ENCODE measurements at places on chromosomes 11 and 22.

GRCh38 chr11:104907521-104908185 is 9.4 kb upstream of the CASP12 start:
- no peak for DNase-seq

DNA sequence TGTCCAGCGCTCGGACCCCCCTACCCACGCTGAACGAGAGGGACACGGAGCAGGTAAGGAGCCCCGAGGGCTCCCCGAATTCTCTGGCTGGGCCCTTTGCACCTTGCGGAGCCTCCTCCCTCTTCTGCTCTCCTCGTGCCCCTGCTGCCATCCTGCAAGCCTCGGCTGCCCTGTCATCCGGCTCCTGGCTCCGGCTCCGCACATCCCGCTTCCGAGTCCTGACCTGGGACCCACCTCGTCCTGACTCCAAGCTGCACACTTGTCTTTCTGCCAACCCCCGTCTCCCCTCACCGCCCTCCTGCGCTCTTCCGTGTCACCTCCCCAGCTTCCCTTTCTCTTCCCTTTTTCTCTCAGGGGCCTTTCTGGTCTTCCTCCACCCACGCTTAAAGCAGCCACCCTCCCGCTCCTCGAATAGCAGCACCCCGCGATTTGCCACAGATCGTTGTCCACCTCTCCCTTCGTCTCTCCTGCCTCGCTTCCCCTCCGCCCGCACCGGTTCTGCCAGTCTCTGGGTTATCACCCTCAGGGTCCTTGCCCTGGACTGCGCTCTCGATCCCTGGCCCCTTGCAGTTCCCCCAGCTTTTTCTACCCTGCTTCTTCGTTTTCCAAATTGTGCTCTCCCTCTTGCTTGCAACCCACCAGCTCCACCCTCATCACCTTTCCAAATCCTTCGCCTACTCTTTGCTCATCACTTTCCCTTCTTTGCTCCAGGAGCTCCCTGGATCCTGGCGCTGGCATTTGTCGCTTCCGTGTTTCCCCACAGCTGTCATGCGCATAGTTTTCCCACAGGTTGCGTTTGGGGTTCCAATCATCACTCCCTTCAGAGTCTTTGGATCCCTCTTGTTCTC is 822 bp downstream of the MARK2 start:
- peak; percentile 23 for DNase-seq

GRCh38 chr11:87141980-87142514 is 104.3 kb downstream of the TMEM135 start:
- no peak for DNase-seq

DNA sequence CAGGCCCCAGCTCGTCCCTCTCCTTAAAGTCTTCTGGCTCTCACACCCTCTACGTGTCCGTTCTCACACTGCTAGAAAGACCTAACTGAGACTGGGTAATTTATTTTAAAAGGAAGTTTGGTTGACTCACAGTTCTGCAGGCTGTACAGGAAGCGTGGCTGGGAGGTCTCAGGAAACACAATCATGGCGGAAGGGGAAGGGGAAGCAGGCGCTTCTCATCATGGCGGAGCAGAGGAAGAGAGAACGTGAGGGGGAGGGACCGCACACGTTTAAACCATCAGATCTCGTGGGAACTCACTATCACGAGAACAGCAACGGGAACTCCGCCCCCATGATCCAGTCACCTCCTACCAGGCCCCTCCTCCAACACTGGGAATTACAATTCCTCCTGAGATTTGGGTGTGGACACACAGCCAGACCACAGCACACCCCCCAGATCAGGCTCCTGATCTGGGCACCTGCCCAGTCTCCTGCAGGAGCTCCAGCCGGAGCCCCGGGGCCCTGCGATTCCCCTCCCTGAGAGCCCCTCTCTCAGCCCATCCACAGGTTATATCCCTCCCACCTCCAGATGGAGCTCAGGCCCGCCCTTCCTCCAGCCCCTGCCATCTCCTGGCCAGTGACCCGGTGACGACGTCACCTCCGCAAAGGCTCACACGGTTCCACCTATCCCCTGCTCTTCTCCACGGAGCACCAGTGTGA is 170.2 kb downstream of the BRD1 start:
- DNase-seq: peak; percentile 81

DNA sequence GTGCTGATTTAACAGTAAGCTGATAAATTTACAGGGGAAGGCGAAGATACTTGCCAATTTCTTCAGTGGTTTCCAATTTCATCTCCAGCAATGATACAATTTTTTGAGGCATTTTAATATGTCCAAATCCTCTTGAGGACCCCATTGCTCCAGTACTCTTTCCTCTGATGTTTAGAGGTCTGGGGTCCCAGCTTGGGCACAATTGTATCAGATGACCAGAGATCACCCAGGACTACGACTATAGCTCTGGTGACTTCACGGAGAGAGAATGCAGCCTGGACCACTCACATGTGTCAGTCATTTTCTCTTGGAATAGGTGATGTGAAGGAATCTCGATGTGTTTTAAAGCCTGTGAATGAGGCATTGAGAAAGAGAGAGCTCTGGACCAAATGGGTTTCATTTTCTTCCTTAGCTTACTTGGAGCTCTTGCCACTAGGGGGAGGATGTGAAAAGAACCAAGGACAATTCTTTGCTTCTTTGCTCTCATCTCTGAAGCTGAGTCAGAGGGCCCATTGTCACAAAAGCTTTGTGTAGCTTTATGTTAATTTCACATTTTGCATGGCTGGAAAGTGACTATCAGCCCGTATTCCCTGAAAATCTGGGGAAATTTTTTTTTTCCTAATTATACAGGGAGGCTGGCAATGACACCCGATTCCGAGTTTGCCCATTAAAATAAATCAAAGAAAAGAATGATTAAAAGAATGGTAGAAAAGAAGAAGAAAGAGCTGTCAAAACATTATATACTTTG is 6.7 kb upstream of the CCDC90B start:
- DNase-seq: peak; percentile 39

DNA sequence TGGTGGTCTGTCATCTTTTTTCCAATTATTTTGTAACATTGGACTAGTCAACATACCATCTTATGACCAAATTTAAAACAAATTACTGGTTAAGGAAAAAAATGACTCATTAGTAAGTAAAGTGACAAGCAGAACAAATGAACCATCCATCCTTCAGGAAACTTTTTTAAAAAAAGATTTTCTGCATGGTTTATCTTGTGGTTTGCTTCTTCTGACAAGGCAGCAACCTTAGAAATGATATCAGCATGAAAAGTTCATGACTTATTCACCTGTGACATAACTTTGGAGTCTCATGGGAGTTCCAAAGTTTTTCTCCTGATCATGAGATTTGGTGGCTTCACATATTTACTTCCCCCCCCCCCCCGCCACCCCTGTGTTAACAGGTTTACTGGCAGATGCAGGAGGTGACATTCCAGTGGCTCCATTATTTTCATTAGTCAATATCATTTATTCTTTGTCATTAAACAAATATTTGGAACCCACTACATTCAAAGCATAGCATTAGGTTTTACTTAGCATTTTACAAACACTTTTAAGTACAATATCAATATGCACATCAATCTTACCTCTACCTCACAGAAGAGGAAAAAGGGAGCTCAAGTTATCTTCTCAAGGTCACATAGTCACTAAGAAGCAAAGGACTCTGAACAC is 40.7 kb downstream of the DCUN1D5 start:
- no peak for DNase-seq

DNA sequence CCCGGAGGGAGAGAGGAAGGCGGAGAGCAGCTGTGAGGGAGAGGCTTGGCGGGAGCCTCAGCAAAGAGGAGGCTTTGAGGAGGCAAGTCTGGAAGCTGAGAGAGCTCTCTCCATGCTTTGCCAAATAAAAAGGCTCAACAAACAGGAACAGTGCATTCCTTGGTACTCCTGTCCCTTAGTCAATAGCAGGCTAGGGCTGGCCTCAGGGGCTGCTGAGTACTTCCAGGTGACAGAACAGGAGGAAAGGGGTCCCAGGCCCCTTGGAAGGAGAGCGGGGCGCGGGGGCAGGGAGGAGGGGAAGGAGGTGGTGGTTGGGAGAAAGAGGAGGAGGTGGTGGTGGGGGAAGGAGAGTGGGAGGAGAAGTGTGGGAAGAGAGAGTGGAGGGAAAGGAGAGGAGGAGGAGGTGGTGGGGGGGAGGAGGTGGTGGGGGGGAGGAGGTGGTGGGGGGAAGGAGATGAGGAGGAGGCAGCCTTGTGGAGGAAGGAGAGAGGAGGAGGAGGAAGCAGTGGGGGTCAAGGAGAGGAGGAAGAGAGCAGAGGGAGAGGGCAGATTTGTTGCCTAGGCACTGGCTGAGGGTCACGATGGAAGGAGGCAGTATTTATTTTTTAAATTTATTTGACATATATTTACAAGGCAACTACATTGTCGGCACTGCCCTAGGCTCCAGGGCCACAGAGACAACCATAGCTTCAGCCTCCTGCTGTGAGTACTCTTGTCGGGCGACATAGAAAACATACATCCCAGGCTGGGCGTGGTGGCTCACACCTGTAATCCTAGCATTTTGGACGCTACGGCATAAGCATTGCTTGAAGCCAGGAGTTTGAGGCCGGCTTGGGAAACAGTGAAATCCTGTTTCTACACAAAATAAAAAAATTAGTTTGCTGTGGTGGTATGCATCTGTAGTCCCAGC is 74.2 kb upstream of the ZBED5 start:
- no peak for DNase-seq

GRCh38 chr22:40819599-40820140 is 524 bp upstream of the SLC25A17 start:
- DNase-seq: no peak

DNA sequence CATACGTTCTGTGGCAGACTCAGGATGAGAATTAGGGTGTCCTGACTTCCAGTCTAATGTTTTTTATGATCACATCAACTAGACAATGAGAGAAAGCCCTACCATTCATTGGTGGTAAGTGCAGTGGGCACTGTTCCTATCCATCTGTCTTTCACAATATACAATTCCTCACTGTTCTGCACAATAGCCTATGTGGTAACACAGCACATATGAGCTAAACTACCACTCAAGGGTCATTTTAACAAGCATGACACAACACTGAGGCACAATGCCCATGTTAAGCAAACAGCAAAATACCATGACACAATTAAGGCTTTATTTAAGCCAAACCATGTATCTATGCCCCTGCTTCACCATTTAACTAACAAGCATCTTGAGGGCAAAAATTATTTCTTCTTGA is 52.3 kb downstream of the SIK3 start:
- no peak for DNase-seq

GRCh38 chr11:106208760-106209159 is 131.3 kb downstream of the AASDHPPT start:
- DNase-seq: no peak

DNA sequence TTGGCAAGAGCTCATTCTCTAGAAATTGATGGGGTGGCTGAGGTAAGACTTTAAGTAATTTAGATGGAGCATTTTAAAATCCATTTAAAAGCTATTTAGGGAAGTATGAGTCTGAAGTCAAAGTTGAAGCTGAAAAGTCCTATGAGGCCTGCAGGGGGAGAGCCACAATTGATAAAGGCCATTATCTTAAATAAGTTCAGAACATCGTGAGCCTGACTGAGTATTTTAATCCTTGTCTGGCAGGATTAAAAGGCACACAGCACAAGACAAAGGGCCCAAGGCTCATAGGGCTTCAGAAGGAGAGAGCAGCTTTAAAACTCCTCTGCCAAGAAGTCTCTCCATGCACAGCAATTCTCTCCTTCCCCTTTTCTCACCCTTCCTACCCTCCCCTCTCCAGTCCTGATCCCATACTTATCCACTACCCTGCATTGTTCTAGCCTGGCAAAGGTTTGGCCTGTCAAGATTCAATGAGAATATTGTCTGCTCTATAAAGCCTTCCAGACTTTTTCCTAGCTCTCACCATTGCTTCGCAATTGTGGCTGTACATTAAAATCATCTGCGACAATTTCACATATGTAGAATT is 1312.9 kb downstream of the FAM181B start:
- no peak for DNase-seq

DNA sequence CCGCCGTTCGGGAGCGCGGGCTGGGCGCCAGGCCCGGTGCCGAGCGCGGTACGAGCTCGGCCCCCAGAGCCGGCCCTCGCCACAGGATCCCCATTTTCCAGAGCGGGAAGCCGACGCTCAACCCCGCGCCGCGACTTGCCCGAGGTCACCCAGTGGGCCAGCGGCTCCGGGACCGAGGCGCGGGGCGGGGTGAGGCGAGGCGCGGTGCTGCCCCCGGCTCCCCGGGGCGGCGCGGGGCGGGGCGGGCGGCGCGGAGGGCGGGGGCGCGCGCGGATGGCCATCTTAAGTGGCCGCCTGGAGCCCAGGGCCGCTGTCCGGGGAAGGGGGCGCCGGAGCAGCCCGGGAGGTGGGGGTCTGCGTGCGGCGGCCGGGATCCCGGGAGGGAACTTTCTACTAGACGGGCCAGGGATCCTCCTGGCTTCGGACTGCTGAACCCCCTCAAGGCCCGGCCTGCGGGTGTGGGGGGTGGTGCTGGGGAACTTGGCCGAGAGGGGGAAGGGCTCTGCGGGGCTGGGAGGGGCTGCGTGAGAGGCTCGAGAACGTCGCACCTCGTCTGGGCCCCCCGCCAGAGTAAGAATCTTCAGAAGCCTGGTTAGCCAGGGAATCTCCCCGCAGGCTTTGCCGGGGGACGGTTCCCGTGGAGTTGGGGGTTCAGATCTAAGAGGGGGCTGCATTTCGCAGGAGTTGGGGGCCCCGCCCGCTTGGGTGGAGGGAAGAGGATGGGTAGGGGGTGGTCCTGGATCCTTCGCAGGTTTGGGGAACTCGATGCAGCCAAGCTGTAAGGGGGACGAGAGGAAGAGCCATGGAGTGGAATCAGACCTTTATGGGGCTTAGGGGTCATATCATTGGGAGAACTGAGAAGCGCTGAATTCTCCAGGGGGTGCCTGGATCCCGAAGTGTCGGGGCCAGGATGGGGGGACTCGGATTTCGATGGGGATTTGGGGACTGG is 678 bp upstream of the INPPL1 start:
- peak; percentile 41 for DNase-seq

GRCh38 chr11:125188021-125188420 is 23.5 kb downstream of the PKNOX2 start:
- DNase-seq: no peak

DNA sequence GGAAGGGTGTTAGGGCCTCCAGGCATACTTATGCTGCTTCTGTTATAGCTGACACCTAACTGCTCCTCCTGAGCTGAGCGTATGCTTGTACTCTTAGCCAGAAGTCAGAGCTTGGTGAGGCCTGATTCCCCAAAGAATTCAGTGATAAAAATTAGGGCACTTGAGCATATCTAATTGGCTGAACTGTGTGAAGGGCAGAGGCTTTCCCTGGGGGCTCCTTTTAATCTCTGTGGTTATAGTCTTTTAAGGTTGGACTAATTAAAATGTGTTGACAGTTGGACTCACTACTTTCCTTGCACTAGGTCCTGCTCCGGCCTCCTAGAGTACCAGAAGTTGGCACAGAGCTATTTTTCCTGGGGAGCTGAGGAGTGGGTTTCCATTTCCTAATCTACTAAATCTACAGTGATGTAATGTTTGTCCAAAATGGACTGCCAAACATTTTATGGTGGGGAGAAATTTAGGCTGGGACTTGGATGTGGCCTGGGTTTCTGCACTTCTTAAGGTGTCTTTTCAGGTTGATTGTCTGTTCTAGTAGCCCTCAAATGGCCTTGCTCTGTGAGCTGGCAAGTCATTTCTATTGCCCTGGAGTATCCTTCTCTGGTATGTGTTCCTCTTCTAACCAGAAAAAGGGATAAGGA is 18.4 kb downstream of the STIM1 start:
- DNase-seq: no peak

Measured in activated CD4-positive, alpha-beta T cell treated with anti-CD3 and anti-CD28 coated beads for 4 hours (primary cell).